Stimulated activated CD8-positive, alpha-beta memory T cell treated with anti-CD3 and anti-CD28 coated beads, Interleukin-4, amount 100 ng/mL, for 4 hours (primary cell): ENCODE measurements at places on chromosomes 5 and 9.

DNA sequence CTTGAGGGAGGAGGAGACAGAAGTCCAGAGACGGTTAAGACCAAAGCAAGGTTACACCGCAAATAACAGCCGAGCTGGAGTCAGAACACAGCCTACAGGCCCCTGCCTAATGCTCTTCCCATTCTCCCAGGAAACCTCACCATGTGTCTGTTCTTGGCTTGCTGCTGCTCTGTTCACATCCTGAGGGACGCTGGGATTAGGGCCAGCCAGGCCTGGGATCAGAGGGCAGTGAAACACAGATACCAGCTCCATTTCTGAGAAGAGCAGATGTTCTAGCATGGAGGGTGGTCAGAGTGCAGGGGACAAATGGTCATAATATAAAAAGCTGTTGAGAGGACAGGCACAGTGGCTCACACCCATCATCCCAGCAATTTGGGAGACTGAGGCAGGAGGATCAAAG is 124.8 kb upstream of the LARP1 start:
- DNase-seq = no peak

- no peak for DNase-seq
Measured at GRCh38 chr9:124242331-124243194, 15.2 kb upstream of the NEK6 start.

GRCh38 chr5:78666041-78666444 is 17.5 kb upstream of the LHFPL2 start:
- DNase-seq = no peak

DNA sequence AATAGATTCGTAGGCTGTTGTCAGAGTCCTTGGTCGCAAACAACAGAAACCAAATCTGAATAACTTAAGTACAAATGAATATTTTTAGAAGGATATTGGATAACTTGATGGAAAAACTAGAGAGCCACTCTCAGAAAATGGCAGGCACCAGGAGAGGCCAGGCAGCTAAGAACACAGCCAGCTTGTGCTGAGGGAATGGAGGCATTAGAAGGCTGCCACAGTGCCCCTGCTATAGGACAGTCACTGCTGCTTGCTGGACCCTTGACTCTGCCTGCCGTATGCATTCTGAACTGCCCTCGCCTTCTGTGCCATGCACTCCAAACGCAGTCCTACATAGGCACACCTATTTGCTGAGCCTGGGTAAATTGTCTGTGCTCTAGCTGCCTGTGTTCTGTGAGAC is 78.6 kb downstream of the MAST4 start:
- DNase-seq = no peak

DNA sequence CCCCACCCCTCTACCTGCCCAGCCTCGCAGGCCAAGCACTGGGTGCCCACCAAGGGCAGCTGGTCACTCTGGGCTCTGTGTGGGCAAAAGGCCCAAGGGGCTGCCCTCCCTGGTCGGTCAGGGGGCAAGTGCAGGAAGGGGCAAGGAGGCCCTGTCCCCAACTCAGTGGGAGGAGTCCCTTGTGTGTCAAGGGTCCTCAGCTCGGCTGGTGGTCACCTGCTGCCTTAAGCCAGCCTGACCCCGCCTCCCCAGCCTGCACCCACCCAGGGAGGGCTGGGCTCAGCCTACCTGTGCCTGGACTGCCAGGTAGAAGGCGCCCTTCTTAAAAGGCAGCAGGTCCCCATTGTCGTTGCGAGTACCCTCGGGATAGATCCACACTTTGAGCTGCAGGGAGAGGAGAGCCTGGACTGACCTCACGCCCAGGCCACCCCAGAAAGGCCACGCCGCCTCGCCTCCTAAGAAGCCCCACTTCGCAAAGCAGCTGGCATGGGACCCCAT is 10.9 kb downstream of the AGPAT2 start:
- DNase-seq = no peak

GRCh38 chr9:14220256-14220655 is 93.7 kb downstream of the NFIB start:
- no peak for DNase-seq

GRCh38 chr5:159040181-159040580 is 59.5 kb downstream of the EBF1 start:
- no peak for DNase-seq

DNA sequence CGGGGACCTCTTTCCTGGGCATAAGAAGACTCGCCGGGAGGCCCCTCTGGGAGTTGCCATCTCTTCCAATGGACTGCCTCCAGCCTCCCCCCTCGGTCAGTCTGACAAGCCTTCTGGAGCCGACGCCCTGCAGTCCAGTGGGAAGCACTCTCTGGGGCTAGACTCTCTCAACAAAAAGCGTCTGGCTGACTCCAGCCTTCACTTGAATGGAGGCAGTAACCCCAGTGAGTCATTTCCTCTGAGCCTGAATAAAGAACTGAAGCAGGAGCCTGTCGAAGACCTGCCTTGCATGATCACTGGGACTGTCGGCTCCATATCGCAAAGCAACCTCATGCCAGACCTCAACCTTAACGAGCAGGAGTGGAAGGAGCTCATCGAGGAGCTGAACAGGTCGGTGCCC is 28.4 kb upstream of the LTC4S start:
- DNase-seq = no peak
